ENCODE measurements at places on chromosomes 6 and 20.

DNA sequence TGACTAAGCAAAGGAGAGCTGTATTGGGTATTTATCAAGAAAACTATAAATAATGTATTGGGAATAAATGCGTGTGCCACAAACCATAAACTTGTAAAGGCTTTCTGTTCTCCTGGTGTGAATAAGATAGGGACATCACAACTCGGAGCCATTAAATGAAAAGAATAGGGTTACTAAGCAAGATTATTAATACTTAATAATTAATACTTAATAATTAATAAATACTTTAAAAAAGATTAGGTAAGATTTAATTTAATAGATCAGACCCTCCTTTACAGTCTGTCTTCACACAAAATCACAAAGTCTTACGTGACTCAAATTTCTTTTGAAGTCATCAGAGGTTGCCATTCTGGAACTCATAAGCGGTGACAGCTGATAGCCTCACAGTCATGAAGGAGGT lies 648.9 kb downstream of the PRKN start:
- no peak for DNase-seq

DNA sequence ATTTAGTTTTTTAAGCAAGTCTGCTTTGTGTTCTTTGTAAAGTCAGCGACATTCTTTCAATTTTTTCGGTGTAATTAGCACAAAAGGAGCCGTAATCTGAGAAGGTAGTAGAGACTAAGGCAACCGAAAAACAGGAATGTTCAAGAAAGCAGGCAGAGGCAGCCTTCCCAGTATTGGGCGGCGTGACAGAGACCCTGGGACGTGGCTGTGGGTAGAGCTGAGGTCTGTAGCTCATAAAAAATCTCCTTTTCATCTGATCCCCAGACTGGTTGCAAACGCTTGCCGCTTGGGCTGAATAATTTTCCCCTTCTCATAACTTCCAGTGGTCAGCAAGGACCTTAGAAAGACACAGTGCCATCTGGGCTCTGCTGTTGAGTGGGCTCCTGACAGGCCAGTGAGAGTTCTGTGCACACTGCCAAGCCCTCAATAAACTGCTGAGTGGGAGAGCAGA lies 30.8 kb downstream of the GNAS start:
- DNase-seq, result no peak

GRCh38 chr20:50346374-50347283 lies 156.0 kb downstream of the CEBPB start:
- DNase-seq, result peak; percentile 65

DNA sequence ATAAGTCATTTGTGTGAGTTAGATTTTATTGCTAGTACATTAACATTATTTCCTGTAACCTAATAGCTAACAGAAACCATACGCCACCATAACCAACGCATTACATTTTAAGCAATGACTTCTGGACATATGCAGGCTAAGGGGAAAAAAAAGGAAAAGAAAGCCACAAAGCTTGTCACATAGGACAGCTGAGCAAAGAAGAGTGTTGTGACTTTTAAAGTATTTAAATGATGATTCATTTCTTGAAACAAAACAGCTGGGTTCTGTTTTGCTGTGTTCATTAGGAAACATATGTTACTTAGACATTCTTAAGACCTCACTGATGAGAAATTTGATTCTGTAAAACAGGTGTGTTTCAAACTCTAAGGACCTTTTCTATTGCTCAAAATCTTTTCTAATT lies 171.4 kb downstream of the COL9A1 start:
- no peak for DNase-seq

GRCh38 chr20:63546956-63547724 lies 409 bp downstream of the SRMS start:
- DNase-seq, result no peak

- DNase-seq, result no peak
Measured at GRCh38 chr6:154386848-154387717, 30.5 kb upstream of the IPCEF1 start.

GRCh38 chr6:132107896-132108295 lies 156.7 kb upstream of the CCN2 start:
- DNase-seq, result no peak

GRCh38 chr6:6674872-6675271 lies 86.4 kb downstream of the LY86 start:
- no peak for DNase-seq

DNA sequence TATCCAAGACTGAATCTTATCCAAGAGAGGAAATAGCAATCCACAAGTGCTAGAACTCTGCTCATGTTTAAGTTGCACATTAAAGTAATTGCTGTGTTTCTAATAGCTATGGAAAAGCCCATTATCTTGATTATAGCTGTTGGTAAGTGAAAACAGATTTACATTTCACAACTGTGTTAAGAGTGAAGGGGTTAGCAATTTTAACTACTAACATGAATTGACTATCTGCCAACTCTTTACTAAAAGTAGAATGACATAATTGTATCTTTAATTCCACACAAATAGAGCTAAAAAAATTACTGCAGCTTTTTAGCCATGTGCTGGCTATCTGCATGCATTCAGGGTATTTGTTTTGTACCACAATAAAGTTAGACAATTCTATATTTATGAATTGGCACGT lies 277.9 kb upstream of the IRAK1BP1 start:
- DNase-seq, result no peak

DNA sequence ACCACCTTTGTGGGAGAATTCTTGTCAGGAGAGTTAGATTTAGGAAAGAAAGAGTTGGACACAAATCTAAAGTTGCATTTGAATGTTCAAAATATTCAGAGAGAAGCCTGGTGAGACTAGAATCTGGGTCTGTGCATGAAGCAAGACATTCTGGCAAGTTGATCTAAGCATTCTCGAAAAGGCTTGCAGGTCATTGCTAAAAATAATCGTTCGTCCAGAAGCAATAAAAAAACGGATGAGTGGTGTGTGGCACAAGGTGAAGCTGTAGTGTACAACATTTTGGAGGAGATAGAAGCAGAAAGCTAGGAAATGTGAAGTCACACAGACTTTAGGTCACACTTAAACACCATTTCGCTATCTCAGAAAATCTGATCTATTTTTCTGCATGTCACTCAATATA lies 114.9 kb upstream of the IFNGR1 start:
- DNase-seq, result no peak

DNA sequence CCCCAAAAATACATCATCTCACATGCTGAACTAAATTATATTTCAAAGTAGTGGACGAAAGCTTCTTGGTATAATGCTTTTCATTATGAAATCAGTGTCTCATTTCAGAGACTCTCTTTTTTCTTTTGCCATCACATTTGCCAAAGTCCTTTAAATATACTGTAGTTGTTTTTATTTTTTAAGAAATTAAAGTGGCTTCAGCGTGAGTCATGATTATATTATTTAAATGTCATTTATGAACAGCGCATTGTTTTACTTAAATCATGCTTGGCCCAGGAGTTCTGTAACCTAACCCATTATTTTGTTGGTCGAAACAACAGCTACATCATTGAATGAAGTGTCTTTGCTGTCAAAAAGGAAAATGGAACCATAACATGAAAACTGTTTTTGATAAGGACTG lies 100.9 kb downstream of the CD109 start:
- no peak for DNase-seq

GRCh38 chr6:1491591-1492319 lies 102.4 kb downstream of the FOXF2 start:
- no peak for DNase-seq

GRCh38 chr6:125942672-125943527 lies 13.7 kb upstream of the HINT3 start:
- no peak for DNase-seq

- DNase-seq, result no peak
Measured at GRCh38 chr6:24743265-24743943, 24.4 kb upstream of the C6orf62 start.

GRCh38 chr6:10307476-10307875 lies 107.4 kb downstream of the TFAP2A start:
- DNase-seq, result no peak

GRCh38 chr20:57882451-57883161 lies 172.8 kb upstream of the PMEPA1 start:
- no peak for DNase-seq

DNA sequence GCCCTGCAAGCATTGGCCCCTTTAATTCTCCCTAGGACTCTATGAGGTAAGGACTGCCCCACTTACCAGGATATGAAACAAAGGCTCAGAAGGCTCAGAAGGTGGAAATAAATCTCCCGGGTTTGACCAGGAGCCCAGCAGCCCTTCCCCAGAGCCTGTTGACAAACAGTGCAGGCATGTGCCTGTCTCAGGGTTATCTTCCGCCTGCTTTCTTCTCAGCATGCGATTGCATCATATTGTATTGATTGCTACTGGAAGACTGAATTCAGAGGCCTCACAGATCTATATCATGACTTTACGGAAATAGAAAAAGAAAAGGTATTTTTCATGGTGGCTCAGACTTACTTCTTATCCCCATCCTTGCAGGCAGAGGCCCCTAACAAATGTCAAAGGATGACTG lies 92.7 kb downstream of the PHACTR3 start:
- no peak for DNase-seq

DNA sequence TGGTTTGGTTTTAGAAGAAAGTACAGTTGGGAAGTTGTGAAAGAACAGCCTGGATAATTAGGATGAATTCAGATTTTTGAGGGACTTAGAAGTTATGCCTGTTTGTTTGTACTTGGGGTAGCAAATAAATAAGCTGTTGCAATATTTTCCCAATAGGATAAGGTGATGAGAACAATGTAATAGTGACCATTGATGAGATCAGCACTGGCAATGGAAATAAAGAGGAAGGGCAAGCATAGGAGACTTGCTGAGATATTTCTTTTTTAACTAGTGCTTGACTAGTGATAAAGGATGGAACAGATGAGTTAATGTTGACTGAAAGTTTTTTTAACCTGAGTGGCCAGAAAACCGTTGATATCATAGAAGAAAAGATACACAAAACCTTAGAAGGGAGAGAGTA lies 498.8 kb downstream of the CDKAL1 start:
- DNase-seq, result no peak

DNA sequence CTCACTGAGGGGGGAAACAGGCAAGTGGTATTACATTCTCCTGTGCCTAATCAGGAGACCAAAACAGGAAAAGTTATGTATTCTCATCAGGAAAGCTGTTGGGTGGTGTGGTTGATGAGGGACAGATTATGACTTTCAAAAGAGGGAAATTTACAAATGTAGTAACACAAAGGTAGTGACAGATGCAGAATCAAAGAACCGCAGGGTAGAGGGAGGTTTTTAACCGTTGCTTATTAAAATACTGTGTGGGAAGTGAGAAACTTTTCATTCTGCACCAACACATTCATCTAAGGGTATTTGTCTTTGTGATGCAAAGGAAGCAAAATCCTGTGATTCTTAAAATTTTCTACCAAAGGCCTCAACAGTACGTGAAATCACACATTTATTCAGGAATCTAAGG lies 288.2 kb upstream of the MAN1A1 start:
- no peak for DNase-seq

DNA sequence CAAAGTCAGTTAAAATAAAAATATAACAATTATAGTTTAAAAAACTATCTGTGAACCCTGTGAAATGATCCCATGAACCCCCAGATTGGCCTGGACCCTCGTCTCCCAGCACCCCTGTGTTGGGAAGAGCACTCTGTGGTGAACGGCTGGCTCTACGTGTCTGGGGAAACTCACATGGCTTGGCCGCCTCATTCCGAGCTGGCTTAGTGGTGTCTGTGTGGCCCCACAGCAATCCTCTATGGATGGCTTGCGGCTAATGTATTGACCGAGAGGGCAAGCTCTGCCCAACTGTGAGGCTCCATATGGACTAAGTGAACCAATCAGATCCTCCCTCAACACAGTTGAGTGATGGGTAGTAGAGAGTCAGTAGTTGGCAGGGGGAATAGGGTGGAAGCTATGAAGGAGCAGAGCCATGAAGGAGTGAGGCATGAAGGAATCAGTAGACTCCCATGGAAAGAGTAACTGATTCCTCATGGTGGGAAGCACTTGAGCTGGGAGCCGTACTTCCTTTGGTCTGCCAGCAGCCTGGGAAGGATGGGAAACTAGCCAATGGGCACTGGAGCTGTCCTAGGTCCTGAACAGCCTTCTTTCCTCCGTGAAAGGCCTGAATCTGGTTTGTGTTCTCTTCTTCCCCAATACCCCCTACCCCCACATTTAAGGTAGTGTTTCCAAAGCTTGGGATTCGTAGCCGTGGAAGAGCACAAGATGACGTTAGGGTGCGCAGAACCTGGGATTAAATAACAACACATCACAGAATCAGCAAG lies 21.6 kb upstream of the ZNF831 start:
- DNase-seq, result no peak

- no peak for DNase-seq
Measured at GRCh38 chr6:5220443-5220842, 40.3 kb downstream of the LYRM4 start.

DNA sequence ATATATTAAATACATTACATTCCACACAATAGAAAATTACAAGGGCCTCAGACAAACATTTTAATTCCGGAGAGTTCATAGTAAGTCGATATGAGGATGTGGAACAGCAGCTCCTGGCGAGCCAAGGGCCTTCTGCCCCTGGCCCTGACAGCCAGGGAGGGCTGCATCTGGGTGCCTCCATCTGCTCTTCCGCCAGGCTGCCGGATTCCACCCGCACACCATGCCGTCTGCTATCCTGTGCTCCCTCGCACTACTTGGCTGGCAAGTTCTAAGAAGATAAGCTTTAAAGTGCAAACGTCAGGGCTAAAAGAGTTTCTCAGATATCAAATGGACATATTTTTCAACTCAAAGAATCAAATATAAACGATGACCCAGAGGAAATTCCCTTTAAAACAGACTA lies 656.3 kb upstream of the NOX3 start:
- peak; percentile 50 for DNase-seq

GRCh38 chr6:22112461-22112860 lies 184.4 kb downstream of the PRL start:
- no peak for DNase-seq

DNA sequence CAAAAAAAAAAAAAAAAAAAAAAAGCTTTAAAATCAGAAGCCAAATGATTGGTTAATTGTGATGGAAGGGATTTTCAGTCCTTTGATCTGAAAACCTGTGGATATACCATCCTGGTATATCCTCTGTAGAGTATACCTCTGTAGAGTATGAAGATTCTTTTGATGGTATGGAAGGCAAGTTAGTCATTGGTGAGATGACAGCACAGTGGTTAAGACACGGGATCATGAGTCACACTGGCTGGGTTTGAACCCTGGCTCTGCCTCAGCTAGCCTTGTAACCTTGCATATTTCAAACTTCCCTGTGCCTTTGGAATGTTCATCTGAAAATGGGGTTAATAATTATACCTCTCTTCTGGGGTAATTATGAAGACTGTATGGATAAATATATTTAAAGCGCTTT lies 179.3 kb downstream of the CARMIL1 start:
- DNase-seq, result no peak

- DNase-seq, result no peak
Measured at GRCh38 chr20:20076297-20077065, 24.1 kb downstream of the CFAP61 start.

GRCh38 chr20:9147547-9148024 lies 78.7 kb downstream of the PLCB4 start:
- no peak for DNase-seq

DNA sequence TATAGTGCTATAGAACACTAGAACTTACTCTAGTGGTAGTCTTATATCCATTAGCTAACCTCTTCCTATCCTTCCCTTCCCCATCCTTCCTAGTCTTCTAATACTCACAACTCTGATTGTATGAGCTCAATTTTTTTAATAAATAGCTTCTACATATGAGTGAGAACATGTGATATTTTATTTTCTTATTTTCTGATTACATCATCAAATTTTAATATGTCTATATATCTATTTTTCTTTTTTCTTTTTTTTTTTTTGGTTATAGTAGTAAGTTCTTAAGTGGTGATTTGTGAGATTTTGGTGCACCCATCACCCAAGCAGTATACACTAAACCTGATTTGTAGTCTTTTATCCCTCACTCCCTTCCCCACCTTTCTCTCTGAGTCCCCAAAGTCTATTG lies 112.5 kb downstream of the JAG1 start:
- no peak for DNase-seq

Measured in NCI-H1694 treated with DMSO at 0.1 percent for 48 hours (cell line).